ENCODE measurements at places on chromosomes 3 and 15. TPM values are rescaled to one million over a fixed set of nuclear protein-coding genes. Genes with fewer than 3 reads are reported as not detected.

The SLC2A2 gene
- not detected for total RNA-seq

The MYO5A gene
- total RNA-seq: 34.3 TPM

The GABRG3 gene
- total RNA-seq: 1.7 TPM

The ZPLD1 gene
- 0.31 TPM for total RNA-seq

The BTLA gene
- 3.9 TPM for total RNA-seq

The AGBL1 gene
- total RNA-seq: 6.2 TPM

The CILP gene
- 0.22 TPM for total RNA-seq

The P2RY1 gene
- 3.9 TPM for total RNA-seq

The LRTM1 gene
- total RNA-seq: not detected

The PDHB gene
- 203 TPM for total RNA-seq

The C3orf80 gene
- not detected for total RNA-seq

The FANCD2OS gene
- not detected for total RNA-seq

The NAALADL2 gene
- 11.5 TPM for total RNA-seq

The IL16 gene
- total RNA-seq: 0.09 TPM

The PHLDB2 gene
- 12.8 TPM for total RNA-seq

DNA sequence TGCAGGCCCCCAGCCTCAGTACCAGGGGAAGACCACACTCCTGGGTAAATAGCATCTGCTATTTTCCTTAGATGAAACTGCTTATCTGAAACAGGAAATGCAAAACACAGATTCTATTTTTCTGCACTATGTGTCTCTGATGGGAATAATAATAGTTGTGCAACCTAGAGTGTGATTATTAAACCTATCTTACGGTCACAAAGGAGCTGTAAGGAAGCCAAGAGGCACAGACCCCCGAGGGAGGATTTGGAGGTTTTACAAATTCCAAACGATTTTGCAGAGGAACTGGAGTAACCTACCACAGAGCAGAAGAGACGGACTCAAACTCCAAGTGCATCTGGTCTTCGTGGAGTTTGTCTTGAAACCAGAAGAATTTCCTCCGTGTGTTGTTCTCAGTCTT, 14.1 kb upstream of the APOD start:
- DNase-seq: no peak

DNA sequence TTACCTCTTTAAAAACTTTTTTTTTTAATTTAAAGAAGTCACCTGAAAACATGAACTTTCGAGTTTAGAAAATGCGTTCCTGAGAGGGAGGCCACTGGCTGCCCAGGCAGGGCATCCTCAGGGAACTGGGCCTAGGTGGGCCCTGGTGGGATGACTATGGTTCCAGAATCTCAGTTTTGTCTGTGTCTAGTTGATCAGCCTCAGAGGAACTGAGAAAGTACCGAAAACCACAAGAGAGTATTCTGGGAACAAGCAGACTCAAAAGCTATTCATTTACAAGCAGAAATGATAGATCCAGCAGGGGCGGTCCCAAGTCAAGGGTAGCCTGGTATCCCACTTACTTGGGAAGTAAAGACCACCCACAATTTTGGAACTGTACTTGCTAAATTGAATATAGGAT, 10.5 kb downstream of the WWTR1 start:
- no peak for DNase-seq

DNA sequence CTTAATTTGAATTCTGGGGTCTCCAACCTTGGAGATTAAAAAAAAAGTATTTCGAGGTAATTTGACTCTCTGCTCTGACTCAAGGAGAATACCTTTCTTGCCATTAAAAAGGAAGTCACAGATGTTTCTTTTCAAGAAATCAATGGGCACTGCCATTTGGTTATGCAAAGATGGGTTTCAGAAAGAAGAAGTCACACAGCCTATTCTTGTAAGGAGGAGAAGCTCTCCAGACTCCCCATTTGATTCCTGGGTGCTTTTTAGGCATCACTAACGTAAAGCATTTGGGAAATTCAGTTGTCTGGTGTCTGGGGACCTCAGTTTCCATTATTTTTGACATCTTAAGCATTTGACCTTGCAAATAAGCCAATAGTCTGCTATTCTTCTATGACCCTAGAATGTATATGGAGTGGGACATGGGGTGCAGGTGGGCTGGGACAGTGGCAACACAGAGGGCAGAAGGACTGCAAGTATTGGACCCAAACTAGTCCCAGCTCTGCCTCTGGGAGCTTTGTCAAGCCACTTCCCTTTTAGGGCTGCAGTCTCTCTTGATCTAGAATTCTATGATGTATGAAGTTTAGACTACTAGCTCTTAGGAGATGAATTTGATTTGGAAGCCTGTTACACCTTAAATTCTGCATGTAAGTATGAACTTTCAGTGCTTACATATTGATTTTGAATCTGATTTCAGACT, 27.8 kb downstream of the IL5RA start:
- no peak for DNase-seq

- DNase-seq: no peak
These were observed 17.0 kb upstream of the ARID3B start for GRCh38 chr15:74523982-74524381.

GRCh38 chr3:181710345-181711291, 1.1 kb upstream of the SOX2 start:
- DNase-seq: peak; percentile 97

DNA sequence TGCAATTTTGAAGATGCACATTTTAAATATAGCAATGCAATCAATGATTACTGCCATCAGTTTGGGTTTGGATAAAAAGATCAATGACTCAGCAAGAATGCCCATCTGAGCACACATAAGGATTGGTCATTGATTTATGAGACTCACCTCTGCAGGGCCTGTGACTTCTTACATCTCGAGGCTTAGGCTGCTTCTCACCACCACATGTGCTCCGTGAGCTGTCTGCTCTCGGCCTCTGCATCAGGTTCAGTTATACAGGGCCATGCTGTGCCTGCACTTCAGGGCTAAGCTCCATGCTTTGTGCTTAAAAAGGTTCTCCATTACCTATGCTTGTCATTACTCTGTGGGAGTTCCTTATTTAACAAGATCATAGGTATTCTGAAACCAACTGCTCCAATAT, 887.5 kb downstream of the DIPK2A start:
- DNase-seq: peak; percentile 28

- DNase-seq: no peak
These were observed 88.8 kb upstream of the TBL1XR1 start for GRCh38 chr3:177286034-177286433.

- peak; percentile 37 for DNase-seq
These were observed 6.4 kb downstream of the HES1 start for GRCh38 chr3:194142156-194142910.

- no peak for DNase-seq
These were observed 337.2 kb downstream of the SATB1 start for GRCh38 chr3:18087988-18088387.

DNA sequence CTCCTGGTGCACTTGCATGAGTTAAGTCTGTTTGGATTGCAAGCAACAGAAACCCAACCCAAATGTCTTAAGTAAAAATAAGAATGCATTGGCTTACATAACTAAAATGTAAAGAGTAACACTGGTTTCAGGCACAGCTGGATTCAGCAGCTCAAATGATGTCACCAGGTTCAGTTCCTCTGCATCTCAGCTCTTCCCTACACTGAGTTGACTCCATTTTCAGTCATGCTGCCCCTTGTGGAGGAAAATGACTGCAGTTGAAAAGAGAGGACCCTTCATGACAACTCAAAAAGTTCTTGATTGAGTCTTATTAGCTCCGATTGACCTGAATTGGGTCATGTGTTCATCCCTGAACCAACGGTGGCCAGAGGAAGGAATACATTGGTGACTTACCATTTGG, 138.5 kb upstream of the ABI3BP start:
- no peak for DNase-seq

DNA sequence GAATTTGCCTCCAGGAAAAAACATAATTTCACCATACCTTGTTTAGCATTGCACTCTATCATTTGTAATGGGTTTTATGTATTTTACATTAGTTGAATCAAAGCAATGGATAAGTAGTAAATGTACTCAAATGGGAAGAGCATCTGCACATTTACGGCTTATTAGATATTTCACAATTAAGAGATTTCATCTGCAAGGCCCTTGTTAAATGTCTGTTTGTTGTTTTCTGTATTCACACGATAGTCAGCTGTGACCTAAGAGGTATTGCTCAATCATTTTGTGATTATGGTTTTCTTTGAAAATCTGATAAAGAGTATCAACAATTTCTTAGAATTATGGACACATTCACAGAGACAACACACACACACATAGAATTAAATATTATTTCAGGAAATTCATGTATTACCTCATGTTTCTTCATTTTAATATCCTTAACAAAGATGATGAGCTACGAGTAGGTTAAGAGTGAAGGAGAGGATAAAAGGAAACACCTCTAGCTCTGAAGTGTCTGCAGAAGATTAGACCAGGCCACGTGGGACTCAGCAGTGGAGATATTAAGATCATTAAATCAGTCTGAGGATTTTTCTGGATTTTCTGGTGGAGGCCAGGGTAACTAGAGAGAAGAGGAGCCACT, 121.9 kb upstream of the POU1F1 start:
- DNase-seq: no peak

GRCh38 chr3:115580566-115580965, 42.7 kb upstream of the GAP43 start:
- peak; percentile 16 for DNase-seq

DNA sequence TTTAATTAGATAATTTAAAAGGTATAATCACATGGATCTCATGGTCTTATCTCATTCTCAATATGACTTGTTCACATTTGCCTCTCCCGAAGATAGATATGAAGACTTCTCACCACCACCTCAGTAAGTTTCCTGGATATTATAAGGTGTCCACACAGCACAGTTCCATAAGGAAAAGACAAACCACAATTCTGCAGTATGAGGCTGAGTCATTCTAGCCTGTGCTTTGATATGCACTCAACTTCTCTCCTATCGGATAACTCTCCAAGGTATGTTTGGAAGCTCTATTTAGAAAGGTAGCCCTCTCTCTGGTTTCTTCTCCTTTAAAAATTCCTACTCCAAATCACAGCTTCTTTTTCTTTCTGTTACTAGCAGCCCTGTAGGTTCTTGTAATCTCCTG, 612.8 kb downstream of the ZPLD1 start:
- no peak for DNase-seq

DNA sequence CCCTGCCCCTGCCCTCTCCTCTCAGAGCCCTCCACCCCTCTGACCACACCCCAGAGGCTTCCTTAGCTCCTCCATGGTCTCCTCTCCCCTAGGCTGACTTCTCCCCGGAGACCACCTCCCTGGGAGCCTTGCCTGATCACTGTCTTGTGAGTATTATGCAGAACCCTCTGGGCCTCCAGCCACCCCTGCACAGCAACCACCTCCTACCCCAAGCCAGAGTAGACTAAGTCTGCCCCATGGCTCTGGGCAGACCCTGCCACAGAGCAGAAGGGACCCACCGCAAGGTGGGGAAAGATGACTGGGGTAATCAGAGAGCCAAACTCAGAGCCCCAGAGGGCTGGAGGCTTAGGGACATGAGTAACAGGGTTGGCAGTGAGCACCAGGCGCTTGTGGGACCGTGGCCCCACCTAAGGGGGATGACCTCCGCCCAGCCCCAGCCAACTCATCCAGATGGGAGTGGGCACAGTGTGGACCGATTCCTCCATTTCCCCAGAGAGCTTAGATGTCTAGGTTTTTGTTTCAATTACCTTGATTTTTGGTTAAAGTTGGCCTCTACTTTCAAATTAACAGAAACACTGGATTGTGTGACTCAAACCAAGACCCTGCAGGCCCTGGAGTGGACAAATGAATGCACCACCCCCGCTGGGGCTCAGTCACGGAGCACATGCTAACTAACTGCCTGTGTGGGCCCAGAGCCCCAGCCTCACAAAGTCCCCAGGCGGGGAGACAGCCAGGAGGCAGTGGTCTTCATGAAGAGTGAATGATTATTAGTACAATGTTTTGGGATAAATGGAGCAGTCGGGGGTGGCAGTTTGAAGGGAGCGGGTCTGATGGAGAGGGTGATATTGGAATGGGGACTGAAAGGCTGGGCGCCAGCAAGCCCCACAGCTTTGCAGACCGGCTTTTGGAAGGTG, 119.4 kb upstream of the PRR20G start:
- DNase-seq: no peak

GRCh38 chr3:42701371-42702065, 1.1 kb downstream of the HHATL start:
- DNase-seq: peak; percentile 90

DNA sequence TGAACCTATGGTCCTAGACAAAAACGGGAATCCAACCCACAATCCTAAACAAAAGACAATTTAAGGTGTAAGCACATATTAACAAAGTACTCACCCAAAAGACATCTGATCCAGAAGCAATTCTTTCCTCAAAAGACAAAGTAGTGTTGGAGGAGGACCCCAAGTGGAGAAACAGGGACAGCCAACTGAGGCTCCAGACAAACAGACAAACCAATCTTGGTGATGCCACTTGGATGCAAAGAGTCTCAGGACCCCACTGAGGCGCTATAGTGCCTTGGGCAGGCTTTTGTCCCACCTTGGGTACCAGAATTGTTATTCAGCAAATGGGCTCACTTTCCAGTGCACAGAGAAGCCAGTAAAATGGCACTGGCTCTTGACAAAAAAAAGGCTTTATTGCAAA, 613.8 kb downstream of the DIPK2A start:
- peak; percentile 2 for DNase-seq

GRCh38 chr3:22691407-22691806, 511.7 kb upstream of the UBE2E2 start:
- DNase-seq: peak; percentile 56

- DNase-seq: no peak
These were observed 229.7 kb downstream of the ISL2 start for GRCh38 chr15:76566276-76566675.

DNA sequence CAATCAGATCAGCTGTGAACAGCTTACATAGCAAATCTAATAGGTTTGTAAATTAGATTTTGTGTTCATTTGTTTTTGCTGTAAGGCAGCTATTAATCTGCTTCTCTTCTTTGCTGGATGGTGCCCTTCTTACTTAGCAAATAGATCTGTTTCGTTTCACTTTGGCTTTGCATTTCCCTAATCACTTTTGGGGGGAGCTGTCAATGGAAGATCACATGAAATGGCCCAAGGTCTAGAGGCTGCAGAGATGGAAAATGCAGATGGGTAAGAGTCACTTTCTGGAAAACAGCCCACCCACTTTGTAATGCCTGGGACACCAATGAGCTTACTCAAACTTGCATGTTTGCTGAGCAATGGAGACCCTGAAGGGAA, 36.4 kb downstream of the ST8SIA2 start:
- DNase-seq: no peak
